ENCODE measurements at places on chromosomes 16 and 17.

- DNase-seq = no peak
Measured at GRCh38 chr16:87003414-87003755, 313.8 kb downstream of the C16orf95 start.

- DNase-seq = no peak
Measured at GRCh38 chr17:3895354-3895753, 2.5 kb upstream of the CAMKK1 start.

DNA sequence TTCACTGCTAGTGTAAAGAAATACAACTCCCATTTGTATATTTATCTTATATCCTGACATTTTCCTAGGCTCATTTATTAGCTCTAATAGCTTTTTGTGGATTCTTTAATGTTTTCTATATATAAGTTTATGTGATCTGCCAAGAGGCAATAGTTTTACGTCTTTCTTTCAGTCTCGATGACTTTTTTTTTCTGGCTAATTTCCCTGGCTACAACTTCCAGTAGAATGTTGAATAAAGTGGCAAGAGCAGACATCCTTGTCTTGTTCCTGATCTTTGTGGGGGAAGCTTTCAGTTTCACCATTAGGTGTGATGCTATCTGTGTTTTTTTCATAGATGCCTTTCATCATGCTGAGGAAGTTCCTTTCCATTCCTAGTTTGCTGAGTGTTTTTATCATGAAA, 43.9 kb upstream of the ABCA3 start:
- no peak for DNase-seq

GRCh38 chr17:80959330-80960036, 32.2 kb upstream of the CHMP6 start:
- DNase-seq = no peak

DNA sequence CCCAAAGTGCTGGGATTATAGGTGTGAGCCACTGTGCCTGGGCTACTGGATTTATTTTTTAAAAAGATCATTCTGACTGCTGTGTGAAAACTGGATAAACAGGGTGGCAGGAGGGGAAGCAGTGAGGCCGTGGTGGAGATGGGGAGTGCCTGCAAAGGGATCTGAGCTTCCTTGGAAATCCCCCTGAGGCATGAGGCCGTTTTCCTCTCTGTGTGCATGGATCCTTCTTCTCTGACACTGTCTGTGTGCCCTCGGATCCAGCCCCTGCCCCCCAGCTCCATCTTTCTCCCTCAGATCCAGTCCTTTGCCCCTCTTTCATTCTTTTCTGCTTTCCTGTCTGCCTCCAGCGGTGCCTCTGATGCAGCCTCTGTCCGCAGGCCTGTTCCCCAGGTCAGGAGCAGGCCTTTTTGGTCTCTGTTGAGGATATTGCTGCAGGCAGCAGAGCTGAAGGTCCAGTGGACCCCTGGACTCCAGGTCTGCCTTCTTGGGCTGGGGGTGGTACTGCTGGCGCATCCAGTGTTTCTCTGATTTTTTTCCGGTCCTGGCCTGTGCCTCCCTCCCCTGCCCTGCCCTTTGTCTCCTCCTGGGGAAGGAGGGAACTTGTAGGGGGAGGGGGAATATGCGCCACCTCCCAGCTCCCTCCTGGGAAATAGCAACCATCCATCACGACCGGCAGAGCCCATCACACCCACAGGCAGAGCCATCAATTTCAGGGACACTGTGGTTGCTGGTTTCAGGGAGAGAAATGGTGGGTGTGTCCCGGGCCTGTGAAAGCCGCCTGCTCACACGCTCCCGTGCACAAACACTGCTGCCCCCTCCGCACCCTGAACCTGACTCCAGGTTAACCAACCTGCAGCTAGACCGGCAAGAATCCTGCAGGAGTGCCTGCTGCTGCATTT, 17.0 kb downstream of the MGAT5B start:
- no peak for DNase-seq

DNA sequence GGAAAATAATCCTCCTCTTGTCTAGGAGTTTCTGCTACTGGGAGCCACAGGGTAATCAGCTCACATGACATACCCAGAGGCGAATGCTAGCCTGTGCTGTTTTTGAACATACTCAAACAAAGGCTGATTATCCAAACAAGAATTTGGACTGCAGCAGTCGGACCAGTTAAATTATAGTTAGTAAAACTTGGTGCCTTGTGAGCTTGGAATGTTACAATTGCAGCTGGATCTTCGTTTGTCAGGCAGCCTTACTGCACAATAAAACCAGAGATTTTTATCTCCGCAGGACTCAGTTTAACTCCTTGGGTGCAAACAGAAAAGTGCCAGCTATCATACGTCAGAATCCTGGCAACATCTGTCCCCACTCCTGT, 163.8 kb upstream of the TBX2 start:
- no peak for DNase-seq

- no peak for DNase-seq
Measured at GRCh38 chr16:52383640-52384292, 163.2 kb downstream of the TOX3 start.

- DNase-seq = no peak
Measured at GRCh38 chr17:42049834-42050392, 488 bp downstream of the C17orf113 start.

GRCh38 chr17:83007504-83008185, 71.8 kb upstream of the METRNL start:
- DNase-seq = no peak

DNA sequence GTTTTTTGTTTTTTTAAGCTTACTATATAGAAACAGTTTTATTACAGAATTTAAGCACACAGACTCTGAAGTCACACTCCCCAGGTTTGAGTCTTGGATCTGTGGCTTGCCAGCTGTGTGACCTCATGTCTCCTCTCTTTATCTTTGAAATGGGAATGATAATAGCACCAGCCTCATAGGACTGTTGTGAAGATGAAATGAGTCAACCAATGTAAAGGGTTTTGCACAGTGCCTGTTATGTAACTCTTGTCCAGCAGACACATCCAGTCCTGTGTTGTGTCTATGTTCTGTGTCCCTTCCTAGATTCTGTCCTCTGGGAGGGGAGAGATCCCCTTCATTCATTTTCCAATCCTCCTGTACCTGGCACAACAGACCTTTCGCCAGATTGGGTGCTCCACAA, 3.1 kb upstream of the CPD start:
- DNase-seq = no peak

- DNase-seq = no peak
Measured at GRCh38 chr17:45060382-45060796, 728 bp upstream of the NMT1 start.

DNA sequence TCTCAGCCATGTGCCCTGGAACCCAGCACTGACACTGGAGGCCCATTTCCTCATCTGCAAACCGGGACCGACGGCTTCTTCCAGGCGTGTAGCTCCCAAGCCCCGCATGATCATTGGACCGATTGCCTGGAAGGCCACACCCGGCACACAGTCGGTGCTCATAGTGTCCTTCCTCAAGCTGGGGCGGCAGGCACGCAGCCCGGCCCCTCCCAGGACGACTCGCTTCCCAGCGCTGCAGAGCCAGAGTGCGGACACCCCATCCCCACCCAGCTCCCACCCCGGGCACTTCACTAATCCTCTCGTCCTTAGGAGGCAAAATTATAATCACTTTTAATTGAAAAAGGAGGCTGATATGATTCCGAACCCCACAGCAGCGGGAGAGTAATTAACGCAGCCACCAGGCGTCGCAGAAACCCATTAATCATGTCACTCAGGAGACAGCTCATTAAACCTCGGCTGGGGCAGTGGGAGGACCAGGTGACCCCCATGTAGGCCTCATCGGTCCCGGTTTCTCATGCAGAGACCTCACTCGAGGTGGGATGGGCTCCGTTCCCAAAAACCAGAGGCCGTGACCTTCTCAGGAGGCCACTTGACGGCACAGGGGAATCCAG, 33.1 kb downstream of the ZNF469 start:
- DNase-seq = no peak

GRCh38 chr16:80369138-80369958, 171.4 kb upstream of the DYNLRB2 start:
- no peak for DNase-seq
